Karpas-422 (cell line): ENCODE measurements at places on chromosomes 7 and 10. TPM values are rescaled to one million over a fixed set of nuclear protein-coding genes. Genes with fewer than 3 reads are reported as not detected.
A peak's percentile ranks its signal among the peaks of the same experiment; 100 is the strongest.

Gene PAPOLB
- total RNA-seq = not detected in 2 replicates

DNA sequence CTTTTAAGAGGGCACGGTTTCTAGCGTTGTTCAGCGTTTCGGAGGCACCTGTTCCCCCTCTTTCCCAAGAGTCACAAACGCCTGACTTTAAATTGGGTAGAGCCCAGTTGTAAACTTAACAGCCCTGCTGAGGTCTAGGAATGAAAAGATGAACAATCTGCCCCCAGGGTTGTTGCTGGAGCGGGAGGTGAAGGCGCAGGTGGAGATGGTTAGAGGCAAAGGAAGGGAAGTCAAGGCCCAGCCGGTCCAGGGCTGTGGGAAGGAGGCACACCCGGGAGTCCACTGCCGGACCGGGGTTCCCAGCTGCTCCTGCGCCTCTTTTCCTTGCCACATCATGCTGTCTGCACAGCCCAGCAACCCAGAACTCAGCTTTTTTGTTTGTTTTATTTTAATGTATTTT is 770 bp downstream of the PRXL2A start:
- no peak for DNase-seq

Gene GIMAP2
- 1.0 and 1.3 TPM in 2 replicates for total RNA-seq

Gene CYREN
- total RNA-seq = 33.1 and 67.1 TPM in 2 replicates

Gene VGF
- 0.86 and 1.4 TPM in 2 replicates for total RNA-seq

- peak; percentile 51 for DNase-seq
These were observed 1.6 kb downstream of the GLUD1 start for GRCh38 chr10:87092861-87093631.

DNA sequence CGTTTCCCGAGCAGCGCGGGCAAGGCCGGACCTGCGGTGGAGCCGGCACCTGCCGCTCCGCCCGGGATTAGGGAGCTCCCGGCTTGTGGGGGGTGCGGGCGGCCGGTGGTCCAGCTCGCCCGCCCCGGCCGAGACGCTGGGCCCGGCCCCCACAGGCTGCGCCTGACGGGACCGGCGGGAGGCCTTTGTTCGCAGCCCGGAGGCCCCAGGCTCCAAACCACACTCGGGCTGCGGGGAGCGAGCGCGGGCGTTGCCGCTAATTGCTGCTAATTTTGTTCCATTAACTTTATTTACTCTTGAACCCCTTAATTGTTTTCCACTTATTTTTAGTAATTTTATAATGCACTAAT is 9.6 kb downstream of the UNCX start:
- DNase-seq = no peak

Gene KIAA1549
- not detected in 2 replicates for total RNA-seq

- DNase-seq = no peak
These were observed 114.9 kb upstream of the RAB11FIP2 start for GRCh38 chr10:118161461-118162246.

Gene ANK3
- total RNA-seq = 3.3 and 7.0 TPM in 2 replicates

DNA sequence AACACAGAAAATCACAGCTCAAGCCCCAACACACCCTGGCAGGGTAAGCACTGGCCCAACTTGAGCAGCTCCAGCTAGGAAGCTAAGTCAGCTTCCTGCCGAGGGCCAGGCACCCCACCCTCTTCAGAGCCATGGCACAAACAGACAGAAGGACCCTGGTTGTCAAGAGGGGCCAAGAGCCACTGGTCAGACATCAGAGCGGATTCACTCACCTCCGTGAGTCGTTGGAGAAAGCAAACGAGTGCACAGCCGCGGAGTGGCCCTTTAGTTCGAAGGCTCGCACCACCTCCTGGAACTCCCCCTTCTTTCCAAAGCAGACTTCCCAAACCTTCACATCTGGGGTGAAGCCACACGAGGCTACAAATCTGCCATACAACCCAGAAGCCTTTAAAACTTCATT is 7.4 kb downstream of the TBL2 start:
- no peak for DNase-seq

Gene ACTR3C
- total RNA-seq = 0.48 and 13.8 TPM in 2 replicates

- DNase-seq = no peak
These were observed 18.0 kb downstream of the GRID1 start for GRCh38 chr10:86348321-86349210.

Gene SEMA3E
- not detected in 2 replicates for total RNA-seq

Gene SMO
- total RNA-seq = 0.11 TPM in 1 of 2 replicates, not detected in the other
